ENCODE measurements at places on chromosomes 6 and 20. TPM values are rescaled to one million over a fixed set of nuclear protein-coding genes. Genes with fewer than 3 reads are reported as not detected.

Gene PHACTR3
- polyA plus RNA-seq: not detected

Gene TREML2
- 0.64 TPM for polyA plus RNA-seq

Gene PPP1R14C
- polyA plus RNA-seq: not detected

Gene AVP
- polyA plus RNA-seq: not detected

Gene MYH7B
- not detected for polyA plus RNA-seq

Gene TNF
- polyA plus RNA-seq: 2.0 TPM

Gene HLA-DQA1
- polyA plus RNA-seq: 15.3 TPM

Data from CD4-positive, CD25-positive, alpha-beta regulatory T cell (primary cell).